ENCODE measurements at places on chromosomes 13 and 19. TPM values are rescaled to one million over a fixed set of nuclear protein-coding genes. Genes with fewer than 3 reads are reported as not detected.

DAND5 gene
- not detected for total RNA-seq

WDR87 gene
- total RNA-seq, result not detected

ZNF283 gene
- total RNA-seq, result 6.6 TPM

CYP2S1 gene
- 12.2 TPM for total RNA-seq

SOHLH2 gene
- 0.72 TPM for total RNA-seq

PODNL1 gene
- 1.6 TPM for total RNA-seq

TMEM205 gene
- 54.3 TPM for total RNA-seq

GARIN5A gene
- 0.44 TPM for total RNA-seq

FLT1 gene
- total RNA-seq, result 94.3 TPM

S1PR4 gene
- total RNA-seq, result not detected
